ENCODE measurements at places on chromosomes 2 and 18.

DNA sequence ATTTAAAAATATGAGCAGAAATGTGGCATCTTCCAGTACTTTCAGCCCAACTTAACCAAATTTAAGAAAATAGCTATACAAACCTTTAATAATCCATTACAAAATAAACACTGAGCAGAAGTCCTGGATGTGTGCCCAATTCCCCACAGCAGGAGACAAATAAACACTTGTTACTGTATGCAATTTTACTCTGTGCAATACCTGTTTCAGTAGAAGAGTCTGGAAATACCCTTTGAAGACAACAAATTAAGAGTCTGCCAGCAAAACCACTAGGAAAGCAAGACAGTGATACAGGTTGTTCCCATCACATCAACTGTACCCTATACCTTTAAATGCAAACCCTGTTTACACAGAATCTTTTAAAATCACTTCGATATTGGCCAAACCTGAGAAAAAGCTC, 41.4 kb upstream of the RNU4ATAC start:
- DNase-seq = peak; percentile 36

GRCh38 chr2:220670511-220670910, 901.6 kb downstream of the EPHA4 start:
- DNase-seq = no peak

GRCh38 chr2:60531701-60532133, 21.7 kb downstream of the BCL11A start:
- DNase-seq = no peak

DNA sequence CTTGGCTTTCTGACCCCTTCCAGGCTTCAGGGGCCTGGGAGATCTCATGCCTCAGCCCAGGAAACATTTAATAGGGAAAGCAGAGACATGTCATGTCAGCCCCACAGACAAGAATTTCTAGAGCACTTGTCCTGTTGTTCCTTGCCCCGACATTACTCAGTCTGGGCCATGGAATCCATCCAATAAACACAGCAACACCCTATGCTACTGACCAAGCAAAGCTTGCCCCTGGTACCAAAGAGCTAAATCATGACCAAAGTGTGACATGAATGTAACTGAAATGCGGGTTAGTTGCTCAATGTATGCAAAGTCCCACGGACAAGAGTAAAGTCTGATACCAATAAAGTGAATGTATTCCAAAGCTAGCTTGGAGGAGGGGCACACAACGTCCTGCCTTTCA, 35.1 kb downstream of the EHD3 start:
- DNase-seq = no peak

DNA sequence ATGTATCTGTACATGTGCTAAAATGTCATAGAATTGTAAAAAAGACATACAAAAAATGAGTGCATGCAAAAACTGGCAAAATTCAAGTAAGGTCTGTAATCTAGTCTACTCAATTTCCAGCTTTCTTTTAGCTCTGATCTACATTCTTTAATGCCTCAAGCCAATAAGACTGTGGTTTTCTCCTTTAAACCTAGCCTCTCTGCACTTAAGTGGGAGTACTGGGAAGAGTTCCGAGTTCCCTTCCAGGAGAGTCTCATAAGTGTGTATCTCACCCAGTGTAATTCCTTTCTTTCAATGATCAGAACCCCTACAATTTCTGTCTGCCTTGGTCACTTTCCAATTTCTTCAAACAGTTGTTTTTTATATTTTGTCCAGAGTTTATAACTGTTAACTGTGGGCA, 150.1 kb downstream of the PTRHD1 start:
- no peak for DNase-seq

DNA sequence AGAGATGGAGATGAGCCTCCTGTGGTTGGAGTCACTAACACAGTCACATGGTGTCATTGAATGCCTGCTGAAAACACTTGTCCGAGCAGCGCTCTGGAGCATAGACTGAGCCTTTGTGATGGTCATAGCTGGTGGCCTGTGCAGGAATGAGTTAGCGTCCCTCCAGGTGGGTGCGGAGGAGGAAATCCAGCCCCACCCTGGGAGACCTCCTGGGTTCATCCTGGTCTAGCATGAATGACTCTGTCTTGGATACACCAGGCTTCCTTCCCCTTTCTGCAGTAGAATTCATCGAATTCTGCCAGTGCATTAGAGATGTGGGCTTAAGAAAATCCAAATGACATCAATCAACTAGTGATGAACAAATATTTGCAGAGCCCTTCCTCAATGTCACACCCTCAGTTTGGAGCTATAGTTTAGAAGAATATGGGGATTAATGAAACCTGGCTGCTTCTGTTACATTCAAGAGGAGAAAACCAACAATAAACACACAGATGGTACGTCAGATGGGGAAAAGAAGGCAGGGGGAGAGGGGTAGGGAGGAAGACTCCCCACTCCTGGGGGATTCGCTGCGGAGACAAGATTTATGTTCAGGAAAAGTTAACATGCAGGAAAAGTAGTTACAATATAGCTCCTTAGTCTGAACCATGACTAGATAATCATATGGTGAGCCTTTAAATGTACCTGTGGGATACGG, 136.7 kb downstream of the DDX1 start:
- DNase-seq = no peak

DNA sequence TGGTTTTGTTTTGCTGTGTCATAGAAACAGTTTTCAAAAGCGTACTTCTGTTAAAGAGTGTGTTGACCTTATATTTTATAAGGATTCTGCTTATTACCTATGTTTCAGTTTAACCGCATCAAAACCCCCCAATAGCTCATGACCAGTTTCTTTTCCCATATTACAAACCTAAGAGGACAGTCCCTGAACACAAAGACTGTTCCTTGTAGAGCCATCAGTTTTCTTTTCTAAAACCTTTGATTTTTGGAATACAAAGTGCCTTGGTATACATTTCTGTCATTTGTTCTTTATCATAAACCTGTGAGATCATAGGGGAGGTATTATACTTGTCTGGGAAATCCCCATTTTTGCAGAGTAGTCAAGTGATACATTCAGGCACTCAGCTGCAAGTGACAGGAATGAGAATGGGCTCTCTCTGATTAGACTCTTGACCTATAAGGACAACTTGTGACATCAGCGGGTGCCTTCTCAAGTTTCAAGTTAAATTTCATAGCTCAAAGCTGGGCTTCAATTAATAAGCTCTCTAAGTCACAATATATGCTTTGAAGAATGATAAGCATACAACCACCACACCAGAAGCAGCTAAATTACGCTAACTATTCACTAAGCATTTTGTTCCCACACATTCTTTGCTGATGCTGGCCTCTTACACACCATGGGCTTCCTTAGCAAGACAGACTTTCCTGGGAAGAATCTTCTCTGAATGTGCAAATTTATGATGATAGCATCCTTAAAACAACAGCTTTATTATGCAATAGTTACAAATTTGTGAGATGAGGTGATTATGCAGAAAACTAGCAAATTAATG, 97.5 kb upstream of the CD302 start:
- no peak for DNase-seq

- DNase-seq = no peak
Observed at GRCh38 chr2:26519396-26520147, 41.6 kb upstream of the OTOF start.

DNA sequence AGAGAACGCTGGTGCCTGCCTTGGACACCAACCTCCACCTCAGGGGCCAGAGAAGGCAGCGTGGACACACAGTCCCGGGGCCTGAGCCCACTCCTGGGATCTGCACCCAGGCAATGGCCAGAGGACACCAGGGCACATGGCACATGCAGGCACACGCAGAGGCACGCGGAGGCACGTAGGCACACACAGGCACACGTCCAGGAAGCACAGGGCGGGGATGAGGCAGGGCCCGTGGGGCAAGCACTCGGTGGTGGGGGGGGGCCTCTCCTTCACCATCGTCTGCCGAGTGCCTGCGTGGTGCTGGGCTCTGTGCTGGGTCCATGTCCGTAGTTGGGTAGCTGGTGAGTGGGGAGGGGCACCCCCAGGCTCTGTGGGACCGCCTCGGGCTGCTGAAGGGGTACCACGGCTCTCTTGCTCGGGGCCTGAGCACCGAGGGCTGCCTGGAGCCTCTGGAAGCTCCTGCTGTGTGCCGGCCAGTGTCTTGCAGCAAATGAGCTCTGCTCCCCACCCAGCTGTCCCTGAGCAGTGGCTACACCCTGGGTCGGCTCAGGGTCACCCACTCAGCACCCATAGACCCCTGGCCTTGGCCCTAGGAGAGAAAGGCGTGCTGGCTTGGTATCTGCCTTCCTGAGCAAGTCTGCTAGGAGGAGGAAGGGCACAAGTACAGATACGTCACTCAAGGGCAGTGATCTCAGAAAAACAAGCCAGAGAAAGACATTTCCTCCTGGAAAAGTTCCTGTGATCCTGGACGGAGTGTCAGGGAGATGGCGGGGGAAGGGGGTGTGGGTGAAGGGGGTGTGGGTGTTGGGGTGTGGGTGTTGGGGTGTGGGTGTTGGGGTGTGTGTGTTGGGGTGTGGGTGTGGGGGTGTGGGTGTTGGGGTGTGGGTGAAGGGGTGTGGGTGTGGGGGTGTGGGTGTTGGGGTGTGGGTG, 26.4 kb downstream of the RTP5 start:
- DNase-seq = peak; percentile 21

- DNase-seq = no peak
Observed at GRCh38 chr2:32495139-32495538, 132.7 kb upstream of the TTC27 start.

- no peak for DNase-seq
Observed at GRCh38 chr2:159088906-159089305, 120.5 kb downstream of the TANC1 start.

- no peak for DNase-seq
Observed at GRCh38 chr2:160044728-160045127, 17.7 kb downstream of the PLA2R1 start.

- DNase-seq = peak; percentile 5
Observed at GRCh38 chr18:59265246-59265973, 7.8 kb downstream of the RAX start.

- no peak for DNase-seq
Observed at GRCh38 chr18:37577051-37577611, 11.5 kb upstream of the CELF4 start.

DNA sequence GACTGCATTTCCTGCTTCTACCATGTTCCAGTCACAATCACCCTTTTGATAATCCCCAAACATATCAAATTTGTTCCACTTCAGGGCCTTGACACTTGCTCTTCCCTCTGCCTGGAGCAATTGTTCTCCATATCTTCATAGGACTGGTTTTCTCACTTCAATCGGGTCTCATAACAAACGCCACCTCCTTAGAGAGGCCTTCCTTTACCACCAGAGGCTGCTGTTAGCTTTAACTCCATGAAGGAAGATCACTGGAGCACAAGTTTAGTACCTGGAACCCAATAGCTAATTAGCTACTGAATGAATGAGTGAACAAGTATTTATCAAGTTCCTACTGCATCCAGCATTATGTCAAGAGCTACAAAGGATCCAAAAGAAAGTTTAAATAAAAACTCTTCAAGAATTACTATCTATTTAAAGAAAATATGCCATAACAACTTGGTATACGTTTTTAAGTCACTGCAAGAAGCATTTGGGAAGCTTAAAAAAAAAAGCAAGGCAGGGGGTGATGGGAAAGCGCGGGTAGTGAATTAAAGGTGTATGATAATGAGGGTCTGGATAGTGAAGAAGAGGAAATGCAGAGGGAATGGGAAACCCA, 58.8 kb downstream of the BAZ2B start:
- no peak for DNase-seq

- no peak for DNase-seq
Observed at GRCh38 chr2:41709702-41710599, 337.9 kb upstream of the PKDCC start.

- no peak for DNase-seq
Observed at GRCh38 chr2:98155716-98156115, 68.7 kb downstream of the VWA3B start.

- DNase-seq = no peak
Observed at GRCh38 chr2:45046786-45047185, 37.5 kb upstream of the SIX2 start.

DNA sequence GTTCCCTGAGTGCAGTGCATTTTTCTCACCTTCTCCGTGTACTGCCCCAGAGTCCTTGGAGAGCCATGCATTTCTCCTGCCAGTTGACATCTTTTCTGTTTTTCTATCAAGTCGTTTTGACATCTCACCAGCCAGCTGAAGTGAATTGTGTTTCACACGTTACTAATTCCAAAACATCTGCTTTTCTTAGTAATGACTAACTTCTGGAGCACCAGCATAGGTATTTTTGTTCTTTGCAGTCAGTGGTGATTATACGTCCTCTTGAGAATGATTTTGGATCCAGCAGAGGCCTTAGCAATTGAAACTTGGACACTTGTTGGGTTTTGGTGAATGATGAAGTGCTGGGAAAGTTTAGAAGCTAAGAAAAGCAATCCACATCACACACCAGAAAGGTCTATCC, 112.5 kb downstream of the PIK3C3 start:
- DNase-seq = no peak

DNA sequence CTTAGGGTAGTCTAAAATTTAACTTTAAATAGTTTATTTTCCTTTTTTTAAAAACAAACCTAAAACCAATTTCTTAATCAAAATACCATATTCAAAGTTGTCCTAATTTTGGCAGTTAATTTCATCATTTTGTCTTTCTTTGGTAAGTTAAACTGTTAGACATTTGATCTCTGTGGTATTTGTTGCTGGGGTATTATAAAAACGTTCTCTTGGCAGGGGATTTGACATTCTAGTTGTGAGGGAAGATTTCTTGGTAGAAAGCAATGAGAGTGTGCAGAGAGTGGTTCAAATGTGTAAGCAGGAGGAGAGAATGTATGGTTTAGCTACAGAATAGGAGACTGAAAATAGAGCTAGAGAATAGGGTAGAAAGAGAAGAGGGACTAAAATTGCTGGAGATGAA, 14.6 kb downstream of the GULP1 start:
- no peak for DNase-seq

- no peak for DNase-seq
Observed at GRCh38 chr2:218894151-218894879, 13.7 kb downstream of the WNT10A start.

DNA sequence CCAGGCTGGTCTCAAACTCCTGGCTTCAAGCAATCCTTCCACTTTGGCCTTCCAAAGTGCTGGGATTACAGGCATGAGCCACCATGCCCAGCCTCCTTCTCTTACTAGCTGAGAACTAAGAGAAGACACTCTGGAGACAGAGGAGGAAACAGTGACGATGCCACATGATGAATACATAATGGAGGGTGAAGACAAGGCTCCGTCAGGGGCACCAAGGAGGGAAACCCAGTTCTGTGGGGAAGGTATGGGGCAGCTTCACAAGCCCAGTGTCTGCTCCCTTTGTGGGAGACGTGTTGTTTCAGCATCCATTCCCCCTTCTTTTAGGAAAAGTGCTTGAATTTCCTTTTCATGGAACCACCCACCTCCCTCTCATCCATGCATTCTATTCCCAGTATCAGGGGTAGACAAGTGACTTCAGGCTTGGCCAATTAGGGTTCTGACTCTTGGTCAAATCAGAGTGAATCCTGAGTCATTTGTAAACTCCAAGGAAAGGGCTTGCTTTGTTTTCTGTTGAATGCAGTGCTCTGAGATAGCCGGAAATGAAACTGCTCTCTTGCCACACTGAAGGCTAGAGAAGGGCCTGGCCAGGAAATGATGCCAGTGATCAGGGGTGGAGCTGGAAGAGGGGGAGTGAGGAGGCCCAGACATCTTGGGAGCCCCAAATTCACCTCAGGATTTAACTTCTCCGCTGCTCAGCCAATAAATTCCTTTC, 23.7 kb downstream of the TMEM127 start:
- no peak for DNase-seq
